ENCODE measurements at places on chromosomes 2 and 18.
A peak's percentile ranks its signal among the peaks of the same experiment; 100 is the strongest.

- DNase-seq = no peak
These were observed 55.1 kb upstream of the RAPGEF4 start for GRCh38 chr2:172680436-172681068.

DNA sequence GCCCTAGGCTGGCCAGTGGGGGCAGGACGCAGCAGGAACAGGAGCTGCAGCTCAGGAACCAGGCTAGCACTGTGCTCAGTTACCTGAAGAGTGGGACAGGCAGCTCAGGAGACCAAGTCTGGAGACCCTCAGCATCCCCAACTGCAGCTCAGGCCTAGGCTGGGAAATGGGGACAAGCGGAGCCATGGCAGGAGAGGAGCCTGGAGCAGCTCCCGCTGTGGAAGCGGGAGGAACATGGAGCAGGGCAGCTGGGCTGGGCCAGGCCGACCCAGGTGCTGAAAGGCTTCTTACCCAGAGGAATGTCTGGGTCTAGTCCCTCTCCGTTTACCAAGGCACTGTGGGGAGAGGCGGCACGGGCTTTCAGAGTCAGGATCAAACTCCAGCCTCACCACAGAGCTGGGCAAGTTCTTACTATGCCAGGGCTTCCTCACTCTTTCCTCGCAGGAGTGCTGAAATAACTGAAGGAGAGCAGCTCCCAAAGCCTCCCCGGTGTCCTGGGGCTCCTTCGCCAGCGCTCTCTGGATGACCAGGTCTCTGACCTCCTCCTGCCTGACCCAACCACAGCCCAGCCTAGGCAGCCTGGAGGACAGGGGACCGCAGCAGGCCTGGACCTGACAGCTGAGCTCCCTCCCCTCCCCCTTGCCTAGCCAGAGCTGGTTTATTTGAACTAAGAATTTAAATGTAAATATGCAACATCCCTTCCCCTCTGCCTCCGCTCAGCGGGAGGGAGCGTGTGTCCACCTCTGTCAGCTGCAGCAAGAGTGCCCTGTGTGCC is 247.8 kb upstream of the SIX2 start:
- no peak for DNase-seq

DNA sequence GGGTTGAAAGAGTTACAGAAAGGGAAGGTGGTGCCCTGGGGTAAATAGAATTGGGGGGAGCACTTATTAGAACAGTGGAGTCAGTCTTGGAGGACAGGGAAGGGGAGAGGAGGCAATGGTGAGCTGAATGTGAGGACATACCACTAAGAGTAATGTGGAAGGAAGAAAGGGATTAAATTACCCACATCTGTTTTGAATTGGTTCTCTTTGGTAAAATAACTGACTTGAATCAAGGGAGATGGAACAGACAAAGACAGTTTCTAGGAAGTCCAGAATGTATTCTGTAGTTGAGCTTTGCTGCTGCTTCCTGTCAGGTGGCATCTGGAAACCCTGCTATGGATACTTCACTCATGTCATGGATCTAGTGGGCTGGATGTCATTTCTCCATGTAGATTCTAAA is 6.7 kb downstream of the SETBP1 start:
- no peak for DNase-seq

DNA sequence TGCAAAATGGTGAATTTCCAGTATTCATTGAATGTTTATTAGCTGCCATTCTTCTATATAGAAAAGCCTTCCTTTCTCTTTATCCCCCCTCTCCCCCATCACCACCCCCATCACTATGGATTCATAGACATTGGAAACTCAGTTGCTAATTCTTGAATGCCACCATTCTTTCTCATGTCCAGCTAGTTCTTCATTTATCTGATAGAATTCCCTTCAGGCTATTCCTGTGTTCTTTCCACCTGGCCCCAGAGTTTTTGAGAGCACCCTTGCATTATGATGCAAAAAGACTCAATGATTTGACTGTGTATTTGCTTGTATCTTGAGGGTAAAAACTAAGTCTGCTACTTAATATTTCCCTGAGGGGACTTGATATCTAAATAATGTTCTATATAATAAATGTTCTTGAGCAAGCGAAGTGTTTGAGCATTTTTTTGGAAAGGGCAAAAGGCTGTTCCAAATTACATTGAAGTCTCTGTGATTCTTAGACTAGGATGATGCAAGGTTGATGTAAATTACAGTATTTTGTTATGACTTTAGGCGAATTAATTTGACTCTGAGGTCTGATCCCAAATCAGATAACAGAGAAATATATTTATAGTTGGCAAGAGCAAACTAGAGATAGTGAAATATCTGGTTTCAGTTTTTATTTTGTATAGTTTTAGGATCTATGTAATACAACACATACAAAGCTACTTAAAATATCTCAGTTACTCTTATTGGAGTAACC is 18.8 kb upstream of the SOS1 start:
- DNase-seq = no peak

DNA sequence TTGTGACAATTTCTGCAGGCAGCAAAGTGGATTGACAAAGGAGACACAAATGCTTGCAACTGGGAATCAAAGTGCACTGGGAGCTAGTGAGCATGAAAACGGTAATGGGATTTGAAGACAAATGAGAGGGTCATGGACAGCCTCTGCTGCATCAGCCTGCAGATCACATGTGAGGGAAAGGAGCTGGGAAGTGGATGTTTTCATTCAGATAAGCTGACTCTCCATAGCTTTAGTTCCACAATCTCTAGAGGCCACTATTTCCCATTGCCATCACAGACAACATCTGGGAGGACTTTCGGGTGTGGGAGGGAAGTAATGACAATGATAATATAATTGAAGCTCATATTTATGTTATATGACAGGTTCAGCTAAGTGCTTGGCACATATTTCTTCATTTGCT is 28.4 kb downstream of the ADCYAP1 start:
- DNase-seq = no peak

- DNase-seq = peak; percentile 87
These were observed 315.0 kb downstream of the PARD3B start for GRCh38 chr2:204860274-204860673.

DNA sequence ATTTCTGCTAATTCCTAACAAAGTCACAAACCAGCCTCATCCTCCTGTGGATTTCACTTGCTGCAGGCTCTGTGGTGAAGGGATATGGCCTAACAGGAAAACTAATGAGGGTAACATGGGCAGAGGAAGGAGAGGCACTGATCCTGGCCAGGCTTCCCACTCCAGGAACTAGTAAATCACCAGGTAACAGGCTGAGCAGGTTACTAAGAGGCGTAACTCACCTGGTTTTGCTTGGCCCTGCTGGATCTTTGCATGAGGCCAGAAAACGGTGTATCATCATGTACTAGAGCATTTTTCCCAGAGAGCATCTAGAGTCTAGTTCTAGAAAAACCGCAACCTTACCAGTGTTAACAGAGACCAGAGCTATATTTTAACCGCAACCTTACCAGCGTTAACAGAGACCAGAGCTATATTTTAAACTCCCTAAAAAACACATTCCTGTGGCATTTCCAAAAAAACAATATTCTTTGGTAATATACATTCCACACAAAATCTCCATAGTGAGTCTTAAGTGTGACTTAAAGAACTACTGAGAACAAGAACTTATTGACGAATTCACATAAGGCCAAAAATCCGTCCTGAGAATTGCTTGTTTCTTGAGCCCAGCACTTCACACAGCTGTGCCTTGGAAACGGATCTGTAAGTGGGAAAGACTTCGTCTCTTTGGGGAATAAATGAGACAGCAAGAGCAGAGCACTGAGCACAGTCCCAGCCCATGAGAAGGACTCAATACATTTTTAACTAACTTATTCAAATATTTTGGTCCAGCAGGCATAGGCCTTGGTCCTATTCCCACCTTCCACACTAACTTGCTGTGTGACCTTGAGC is 43.4 kb downstream of the DPP4 start:
- DNase-seq = no peak

DNA sequence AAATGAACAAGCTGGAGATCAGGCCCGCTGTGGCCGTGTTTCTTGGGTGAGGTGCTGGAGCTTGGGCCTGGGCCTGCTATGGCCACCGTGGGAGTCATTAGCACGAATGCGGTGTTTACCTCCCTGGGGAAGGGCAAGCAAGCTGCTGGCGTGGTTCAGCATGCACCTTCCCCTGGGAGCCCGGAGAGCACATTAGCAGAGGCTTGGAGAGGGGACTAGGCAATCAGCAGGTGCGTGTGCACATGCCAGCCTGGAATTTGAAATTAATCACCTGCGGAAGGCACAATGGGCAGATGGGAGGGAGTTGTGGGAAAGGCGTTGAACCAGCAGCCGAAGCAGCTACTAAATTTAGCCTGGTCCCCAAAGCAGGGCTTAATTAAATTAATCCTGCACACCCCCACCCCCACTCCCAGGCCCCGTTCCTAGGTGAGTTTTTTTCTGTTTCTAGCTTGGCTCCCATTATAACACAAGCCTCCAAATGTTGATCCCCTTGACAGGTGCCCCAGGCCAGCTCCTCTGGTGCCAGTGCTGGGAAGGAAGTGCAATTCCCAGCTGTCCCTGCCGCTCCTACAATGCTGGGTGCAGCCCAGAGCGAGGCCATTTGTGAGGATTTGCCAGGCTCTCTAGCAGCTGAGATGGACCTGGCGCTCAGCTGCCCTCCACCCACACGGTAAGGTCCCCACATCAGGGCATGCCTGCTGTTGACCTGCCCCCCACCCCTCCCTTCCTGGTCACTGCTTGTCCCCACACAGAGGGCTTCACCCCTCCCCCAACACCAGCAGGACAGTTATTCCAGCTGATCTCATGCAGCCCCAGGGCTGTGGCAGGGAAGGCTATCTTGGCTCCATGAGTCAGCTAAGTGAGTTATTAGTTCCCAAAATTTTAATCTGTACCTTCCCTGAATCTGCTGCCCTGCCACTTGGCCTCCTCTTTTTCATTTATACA is 115.0 kb downstream of the ZBTB7C start:
- peak; percentile 50 for DNase-seq

- DNase-seq = no peak
These were observed 23.9 kb downstream of the SNTG2 start for GRCh38 chr2:974502-974901.

DNA sequence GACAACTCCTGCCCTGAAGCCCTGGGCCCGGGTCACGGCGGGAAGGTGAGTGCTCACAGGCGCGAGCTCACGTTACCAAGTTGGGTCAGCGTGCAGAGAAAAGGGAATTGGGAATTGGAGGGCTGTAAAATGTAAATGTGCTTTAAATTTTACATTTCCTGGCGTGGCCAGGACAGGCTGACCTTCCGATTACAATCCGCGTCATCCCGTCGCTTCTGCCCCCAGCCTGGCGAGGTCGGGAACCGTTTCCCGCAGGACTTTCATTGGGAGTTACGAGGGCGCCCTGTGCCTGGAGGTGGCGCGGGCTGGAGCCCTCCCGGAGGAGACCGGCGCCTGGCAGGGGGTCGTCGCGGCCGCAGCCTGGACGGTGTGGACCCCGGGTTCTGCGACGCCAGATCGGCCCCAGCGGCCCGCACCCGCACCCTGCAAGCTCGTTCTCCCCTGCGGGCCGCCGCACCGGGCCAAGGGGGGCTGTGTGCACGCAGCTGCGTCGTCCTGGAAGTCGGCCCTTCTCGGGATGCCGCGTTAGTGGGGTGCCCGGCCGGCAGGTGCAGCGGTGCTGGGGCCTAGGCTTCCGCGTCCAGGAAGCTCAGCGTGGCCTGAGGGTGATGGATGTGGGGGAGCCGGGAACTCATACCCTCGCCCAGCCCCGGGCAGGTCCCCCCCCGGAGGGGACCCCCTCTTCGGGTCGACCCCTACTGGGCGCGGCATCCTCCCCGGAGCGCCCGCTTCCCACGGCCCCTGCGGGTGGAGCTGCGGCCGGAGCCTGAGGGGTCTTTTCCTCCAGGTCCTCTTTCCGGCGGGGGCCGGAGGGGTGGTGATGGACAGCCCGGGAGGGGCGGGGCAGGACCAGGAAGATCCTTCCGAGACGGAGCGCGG is 63.9 kb downstream of the LRRFIP1 start:
- no peak for DNase-seq

DNA sequence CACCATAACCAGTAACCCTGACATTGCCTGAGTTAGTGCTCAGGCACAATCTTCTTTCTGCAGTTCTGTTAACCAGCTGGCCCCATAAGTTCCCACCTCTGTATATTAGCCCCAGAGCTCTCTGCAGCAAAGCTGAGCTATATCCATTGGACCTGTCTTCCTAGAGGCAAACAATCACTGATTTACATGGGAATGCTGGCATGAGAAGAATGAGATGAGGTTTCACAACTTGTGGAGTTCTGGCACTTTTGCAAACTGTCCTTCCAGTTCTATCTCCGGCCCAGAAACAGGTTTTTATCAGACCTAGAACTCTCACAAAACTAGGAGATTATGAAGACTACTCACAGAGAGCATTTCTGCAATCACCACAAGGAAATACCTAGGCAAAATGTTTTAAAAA is 7.9 kb upstream of the CCBE1 start:
- no peak for DNase-seq

GRCh38 chr2:231955758-231956472 is 5.6 kb upstream of the DIS3L2 start:
- no peak for DNase-seq

DNA sequence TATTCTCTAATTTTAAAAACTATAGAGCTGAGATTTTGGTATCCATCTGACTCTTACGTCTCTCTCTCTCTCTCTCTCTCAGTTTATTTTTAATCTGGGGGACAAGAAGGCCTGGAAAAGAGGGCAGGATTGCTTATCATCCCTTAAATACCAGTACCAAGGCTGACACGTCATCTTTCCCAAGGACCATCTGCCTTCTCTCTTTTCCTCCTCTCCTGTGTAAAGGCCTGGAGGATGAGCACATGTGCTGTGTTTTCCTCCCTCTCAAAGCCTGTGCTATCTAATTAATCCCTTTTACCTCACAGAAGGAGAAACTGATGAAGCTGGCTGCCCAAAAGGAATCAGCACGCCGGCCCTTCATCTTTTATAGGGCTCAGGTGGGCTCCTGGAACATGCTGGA is 7.3 kb downstream of the IL37 start:
- DNase-seq = no peak

GRCh38 chr18:79403723-79404566 is 8.2 kb downstream of the NFATC1 start:
- DNase-seq = no peak

GRCh38 chr2:121071034-121071504 is 213.9 kb downstream of the TFCP2L1 start:
- peak; percentile 54 for DNase-seq

DNA sequence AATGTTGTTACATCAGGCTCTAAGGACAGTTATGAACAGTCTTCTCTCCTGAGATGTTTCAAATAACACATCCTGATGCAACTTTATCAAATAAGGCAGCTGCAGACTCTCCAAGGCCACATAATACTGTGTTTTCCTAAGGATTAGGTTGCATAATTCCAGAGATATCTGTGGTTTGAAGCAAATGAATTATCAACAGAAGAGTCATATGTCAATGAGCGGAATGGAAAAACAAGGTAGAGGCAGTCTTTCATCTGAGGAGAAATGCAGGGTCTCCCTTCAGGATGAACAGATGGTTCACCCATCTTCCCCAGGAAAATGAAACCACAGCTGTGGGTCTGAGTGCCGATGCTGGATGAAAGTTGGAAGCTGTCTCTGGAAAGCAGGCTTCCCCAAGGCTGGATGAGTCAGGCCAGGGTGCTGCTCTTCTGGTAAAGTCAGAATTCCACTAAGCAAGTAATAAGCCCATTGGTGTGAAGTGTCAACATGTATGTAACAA is 22.2 kb downstream of the LYG1 start:
- no peak for DNase-seq

GRCh38 chr18:57432751-57433400 is 2.3 kb upstream of the ONECUT2 start:
- DNase-seq = no peak

GRCh38 chr18:42706029-42706608 is 409.4 kb downstream of the RIT2 start:
- DNase-seq = no peak

- DNase-seq = no peak
These were observed 960 bp upstream of the APOB start for GRCh38 chr2:21044694-21045371.

GRCh38 chr18:55844382-55844781 is 256.4 kb upstream of the TCF4 start:
- no peak for DNase-seq
